ENCODE measurements at places on chromosomes 4 and X.

DNA sequence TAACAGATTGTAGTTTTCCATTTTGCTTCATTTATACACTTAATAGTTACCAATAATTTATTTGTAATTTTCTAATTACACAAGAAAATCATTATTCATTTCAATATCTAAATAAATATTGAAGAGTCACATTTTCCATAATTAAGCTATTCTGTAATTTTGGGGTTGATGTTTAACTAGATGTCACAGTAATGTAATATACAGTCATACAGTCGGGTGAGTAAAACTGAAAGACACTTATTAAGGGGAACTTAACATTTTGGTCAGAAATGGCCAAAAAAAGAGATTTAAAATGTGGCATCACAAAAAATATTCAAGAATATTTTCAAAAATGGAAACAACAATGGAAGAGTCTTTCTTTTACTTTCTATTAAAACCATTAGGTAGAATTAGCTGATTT, 1080.3 kb downstream of the ARAP2 start:
- DNase-seq = no peak

GRCh38 chr4:8287343-8288280, 18.1 kb downstream of the HTRA3 start:
- no peak for DNase-seq

- DNase-seq = no peak
Measured at GRCh38 chr4:180455226-180455625, 1788.0 kb upstream of the TENM3 start.

DNA sequence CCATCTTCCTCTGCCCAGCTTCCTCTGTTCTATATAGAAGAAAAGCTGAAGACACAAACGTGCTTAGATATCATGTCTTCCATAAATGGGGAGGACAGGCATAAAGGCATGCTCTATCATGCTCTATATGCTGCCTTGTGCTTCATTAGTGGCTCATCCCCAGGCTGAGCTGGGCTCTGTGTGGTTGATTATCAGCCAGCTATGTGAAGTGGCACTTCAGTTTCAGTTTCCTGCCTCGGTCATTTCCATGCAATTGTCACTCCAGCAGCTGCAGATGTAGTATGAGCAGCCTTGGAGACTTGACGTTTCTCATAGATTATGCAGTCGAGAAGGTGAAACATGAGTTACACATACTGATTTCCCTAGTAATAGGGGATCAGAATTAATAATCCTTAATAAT, 106.2 kb downstream of the SYTL5 start:
- no peak for DNase-seq

DNA sequence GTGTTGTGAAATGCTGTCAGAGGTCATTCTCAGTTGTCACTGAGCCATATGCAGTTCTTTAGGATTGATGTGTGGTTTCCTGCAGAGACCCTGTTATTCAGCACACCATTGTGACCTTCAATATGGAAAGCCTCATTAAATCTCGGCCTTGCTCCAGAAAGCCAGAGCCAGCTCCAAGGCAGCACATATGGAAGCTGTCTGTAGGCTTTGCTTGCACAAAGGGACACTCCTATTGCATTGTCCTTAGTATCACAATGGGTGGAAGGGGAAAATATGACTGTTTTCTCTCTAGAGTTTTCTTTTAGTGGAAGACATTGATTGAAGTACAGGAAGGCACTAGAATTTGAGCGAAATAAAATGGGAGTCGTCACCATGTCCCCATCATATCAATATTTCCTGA, 179.0 kb downstream of the CEP135 start:
- DNase-seq = no peak

DNA sequence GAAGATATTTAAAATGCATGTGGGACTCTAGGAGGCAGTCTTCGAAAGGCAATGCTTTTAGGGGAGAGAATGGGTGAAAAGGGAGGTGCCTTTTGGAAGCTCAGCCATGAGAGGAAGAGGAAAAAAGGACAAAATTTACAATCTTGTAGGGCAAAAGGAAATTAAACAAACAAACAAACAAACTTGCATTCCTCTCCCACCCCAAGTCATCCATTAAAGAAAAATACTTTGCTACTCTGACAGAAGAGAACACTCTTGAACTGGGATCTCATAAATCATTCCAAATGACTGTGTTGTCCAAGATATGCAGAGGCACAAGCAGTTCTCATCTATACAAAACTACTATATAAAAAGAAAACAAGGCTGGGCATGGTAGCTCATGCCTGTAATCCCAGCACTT, 46.7 kb downstream of the HELQ start:
- DNase-seq = no peak
